ENCODE measurements at places on chromosomes 5 and 9.

GRCh38 chr9:127519301-127520166 is 68.2 kb downstream of the LRSAM1 start:
- DNase-seq = no peak

GRCh38 chr5:150651924-150652671 is 9.0 kb upstream of the MYOZ3 start:
- DNase-seq = no peak

- no peak for DNase-seq
These were observed 716 bp downstream of the STX17 start for GRCh38 chr9:99907208-99907532.

- DNase-seq = peak; percentile 46
These were observed 8.6 kb downstream of the ECSCR start for GRCh38 chr5:139453683-139454567.

DNA sequence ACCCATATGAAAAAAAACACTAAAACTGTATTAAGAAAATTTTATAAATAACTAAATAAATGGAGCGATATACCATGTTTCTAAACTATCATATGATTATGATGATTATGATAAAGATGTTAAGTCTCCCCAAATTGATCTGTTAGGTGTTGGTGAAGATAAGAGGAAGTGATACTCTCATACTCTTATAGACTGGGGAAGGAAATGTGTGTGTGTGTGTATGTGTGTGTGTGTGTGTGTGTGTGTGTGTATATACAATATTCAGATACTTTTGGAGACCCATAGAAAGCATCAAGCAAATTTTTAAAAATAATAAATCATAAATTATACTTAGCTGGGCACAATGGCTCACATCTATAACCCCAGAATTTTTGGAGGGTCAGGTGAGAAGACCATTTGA is 62.9 kb downstream of the TMEM232 start:
- DNase-seq = no peak

DNA sequence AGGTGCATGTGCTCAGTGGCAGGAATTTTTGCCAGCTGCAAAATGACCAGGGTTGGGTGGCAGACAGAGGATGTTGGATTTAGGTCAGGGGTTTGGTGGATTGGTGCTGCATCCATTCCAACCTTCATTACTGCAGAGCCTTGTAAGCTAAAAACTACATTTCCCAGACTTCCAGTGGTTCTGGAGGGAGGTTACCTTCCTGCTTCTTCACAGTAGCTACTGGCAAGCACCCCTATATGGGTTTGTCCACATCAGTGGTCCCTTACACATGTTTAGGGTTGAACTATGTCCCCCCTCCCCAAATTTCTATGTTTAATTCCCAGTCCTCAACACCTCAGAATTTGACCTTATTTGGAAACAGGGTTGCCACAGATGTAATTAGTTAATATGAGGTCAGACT is 20.7 kb upstream of the IL17B start:
- DNase-seq = no peak

DNA sequence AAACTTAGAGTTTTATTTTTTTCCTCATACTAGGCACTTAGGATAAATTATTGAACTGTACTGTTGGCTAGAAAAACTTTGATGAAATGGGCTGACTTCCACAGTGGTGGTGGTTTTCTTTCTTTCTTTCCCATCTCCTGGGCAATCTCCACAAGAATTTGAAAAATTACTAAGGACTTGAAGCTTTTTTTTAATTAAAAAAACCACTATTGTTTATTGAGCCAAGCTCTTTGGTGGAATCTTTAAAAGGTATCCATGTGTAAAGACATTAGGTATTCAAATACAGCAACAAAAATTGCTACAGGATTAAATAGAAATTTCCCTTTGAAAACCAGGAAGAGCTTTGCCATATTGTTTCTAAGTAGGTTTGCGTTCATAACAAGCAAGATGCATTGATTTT is 14.1 kb downstream of the MARCHF6 start:
- DNase-seq = no peak

DNA sequence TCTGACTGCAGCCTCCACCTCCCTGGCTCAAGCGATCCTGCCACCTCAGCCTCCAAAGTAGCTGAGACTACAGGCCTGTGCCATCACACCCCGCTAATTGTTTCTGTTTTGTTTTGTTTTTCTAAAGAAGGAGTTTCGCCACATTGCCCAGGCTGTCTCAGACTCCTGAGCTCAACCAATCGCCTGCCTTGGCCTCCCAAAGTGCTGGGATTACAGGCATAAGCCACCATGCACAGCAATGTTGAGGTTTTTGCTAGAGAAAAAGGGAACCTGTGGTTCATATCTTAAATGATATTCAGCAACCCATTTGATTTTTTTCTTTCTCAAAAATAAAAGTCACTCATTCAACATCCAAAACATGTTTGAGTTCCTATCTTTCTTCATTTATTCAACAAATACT is 20.4 kb upstream of the DELE1 start:
- DNase-seq = no peak

- no peak for DNase-seq
These were observed 105.1 kb upstream of the CTSL start for GRCh38 chr9:87620731-87621322.

- DNase-seq = no peak
These were observed 212.4 kb downstream of the GNA14 start for GRCh38 chr9:77435688-77436087.

DNA sequence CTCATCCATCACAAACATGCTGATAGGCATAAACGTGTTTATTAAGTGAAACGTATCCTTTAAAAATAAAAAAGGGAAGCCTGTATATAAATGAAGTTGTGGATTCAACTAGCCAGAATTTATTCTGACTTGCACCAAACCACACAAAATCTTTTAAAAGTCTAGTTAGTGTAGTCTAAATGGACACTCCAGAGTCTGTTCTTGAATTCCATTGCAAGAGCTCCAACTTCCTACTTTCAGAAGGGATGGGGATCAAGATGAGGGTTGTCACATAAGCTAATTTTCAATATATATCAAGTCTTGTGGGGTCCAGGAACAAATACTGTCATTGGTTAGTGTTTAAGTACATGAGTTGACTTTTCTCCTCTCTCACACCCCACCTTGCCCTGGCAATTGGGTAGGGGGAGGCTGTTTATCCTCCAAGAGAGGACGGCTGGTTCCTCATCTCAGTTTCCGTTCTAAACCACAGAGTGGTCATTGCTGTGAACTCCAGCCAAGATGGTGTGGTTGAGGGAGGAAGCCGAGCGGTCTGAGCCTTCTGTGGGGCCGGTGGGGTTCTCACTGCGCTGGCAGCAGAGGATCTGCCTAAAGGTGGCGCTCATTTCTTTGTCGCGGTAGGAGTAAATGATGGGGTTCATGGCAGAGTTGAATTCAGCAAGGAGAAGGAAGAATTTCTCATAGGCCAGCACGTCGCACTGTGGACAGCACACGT is 163.2 kb downstream of the LPAR1 start:
- DNase-seq = no peak

DNA sequence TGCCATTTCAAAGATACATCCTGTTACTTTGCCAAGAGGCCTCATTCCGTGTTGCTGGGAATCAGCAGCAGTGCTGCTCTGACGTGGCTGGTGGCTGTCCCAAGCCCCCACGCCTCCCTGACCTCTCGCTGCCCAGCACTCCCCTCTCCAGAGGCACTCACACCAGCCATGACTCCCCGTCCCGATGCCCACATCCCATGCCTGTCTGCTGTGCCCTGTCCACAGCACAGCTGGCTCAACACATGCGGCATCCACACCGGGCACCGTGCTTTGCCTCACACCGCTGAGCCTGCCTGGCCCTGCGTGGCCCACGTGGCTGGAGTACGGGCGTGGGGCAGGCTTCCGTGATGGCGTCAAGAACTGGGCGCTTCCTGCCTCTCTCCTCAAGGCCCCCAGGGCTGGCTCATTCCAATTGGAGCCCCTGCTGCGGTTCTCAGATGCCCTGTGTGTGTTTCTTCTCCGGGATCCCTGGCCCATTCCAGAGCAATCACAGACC is 7.8 kb upstream of the LCN1 start:
- no peak for DNase-seq

DNA sequence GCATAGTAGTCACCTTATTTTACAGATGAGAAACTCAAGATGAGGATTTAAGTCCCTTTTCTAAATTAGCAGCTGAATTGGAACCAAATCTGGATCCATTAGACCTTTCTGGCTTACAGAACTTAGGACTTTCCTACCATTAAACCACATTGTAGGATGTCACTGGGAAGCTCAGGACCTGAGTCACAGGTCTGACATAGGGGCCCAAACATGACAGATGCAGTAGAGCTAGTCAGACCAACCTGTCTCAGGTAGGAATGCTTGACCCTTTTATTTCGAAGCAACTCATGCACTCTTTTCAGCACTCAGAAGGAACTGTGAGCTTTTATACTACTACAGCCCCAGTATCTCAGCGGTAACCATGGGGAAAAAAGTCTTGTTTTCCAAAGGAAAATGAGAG is 2.6 kb downstream of the RAB24 start:
- DNase-seq = no peak

- peak; percentile 3 for DNase-seq
These were observed 1.7 kb upstream of the SLIT3 start for GRCh38 chr5:169302491-169303118.

- no peak for DNase-seq
These were observed 204.6 kb downstream of the PCSK1 start for GRCh38 chr5:96228408-96228807.

DNA sequence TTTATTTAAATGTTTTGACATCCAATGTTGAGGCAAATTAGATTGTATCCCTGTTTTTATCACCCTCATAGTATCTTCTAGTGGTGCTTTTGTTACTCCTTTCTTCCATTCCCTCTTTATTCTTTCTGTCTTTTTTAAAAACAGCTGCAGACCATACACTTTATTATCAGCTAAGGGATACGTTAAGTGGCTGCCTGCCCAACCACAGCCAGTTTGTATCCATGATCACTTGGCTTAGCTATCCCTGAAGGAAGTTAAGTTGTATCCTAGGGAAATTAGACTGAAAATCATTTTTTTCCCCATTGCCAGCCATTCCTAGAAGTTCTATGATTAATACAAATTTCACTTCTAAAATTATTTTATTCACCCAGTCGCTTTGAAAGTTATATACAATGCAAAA is 1032.7 kb downstream of the NR2F1-AS1 start:
- no peak for DNase-seq

DNA sequence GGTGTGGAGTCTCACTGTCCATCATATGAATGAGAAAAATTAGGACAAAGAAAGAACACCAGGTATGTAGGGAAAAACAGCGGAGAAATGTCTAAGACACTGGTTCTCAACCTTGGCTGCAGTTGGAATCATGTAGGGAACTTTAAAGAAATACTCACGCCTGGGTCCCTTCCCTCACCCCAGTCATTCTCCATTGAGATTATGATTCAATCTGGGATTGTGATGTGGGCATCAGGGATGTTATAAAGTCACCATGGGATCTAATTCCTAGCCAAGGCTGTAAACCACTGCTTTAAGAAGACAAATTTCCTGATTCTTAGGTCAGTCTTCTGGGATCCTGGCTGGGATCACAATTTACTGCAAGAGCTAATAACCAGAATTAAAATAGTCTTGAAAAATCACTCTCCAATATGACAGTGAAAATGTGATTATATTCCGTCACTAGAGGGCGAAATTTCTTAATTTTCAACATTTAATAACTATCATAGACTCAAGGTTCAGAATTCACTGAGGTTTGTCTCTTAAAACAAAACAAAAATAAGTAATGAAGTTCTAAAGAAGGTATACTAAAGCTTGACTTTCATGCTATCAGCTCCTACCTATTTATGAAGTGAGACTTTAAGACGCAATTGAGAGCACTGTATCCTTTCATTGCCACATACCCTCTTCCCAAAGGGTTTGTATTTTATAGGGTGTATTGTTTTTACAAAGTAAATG is 60.5 kb downstream of the GLDC start:
- peak; percentile 29 for DNase-seq

DNA sequence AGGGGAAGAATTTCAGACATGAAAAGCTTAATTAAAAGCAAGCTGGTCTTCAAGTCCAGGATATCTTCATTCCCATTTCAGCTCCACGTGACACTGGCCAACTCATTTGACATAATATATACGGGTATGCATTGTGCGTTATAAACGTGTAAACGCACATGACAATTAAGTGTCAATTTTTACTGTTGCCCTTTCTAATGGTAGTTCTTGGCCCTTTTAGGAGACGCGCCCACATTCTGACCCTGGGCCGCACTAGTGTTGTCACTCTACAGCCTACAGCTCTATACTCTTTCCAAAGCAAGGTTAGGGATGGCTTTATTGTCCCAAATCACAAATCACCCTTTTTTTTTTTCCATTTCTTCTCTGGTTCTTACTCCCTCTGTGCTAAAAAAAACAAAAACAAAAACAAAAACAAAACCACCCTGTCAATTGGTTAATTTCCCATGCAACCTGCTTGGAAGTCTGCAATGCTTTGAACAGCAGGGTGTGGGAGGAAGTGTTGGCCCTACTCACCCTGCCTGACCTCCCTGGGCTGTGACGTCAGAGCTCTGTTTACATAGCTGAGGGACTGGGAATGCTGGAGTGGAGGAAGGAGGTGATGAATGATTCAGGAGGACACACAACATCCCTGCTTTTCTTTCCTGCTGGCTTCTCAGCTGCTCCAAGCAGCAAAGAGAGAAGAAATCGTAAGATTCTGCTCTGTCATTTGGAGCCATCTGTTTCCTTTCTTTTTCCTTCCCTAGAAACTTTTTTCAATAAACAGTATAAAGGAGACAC is 19.3 kb downstream of the RFK start:
- DNase-seq = no peak

DNA sequence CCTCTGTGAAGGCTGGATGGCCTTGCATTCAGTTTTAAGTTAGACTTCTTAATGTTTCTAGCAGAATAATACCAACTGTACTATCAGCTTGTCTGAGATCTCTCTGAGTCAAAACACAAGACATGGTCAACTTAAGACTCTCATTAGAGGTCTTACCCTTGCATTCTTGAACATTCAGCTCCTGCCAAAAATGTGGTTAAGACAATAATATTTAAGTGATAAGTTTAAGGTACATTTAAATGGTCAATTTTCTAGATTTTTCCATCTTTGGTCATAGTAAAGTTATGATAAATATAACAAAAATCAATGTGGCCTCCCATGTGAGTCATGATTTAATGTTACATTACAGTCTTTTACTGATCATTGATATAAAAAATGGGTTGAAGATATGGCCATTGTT is 75.0 kb downstream of the NR2F1 start:
- no peak for DNase-seq

GRCh38 chr5:143920772-143921171 is 108.8 kb downstream of the HMHB1 start:
- DNase-seq = no peak

DNA sequence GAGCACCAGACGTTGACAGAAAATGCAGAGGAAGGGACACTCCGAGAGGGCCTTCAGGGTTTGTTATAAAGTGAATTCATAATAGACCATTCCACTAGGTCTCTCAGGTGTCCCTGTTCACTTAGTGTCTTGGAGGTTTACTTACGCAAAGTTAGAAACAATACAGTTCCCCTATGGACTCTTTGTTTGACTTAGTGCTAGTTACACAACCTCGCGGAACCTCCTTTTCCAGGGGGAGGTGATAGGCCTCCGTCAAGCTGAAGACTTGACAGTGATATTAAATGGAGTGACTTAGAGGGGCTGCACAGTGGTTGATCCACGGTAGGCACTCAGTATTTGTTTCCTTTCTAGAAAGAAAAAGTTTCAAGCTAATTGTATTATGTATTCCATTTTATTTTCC is 1.3 kb downstream of the CCT5 start:
- DNase-seq = no peak

GRCh38 chr9:119221276-119221675 is 148.0 kb downstream of the BRINP1 start:
- DNase-seq = no peak

Data from naive thymus-derived CD4-positive, alpha-beta T cell (primary cell).